ENCODE measurements at places on chromosomes 1 and 21.

DNA sequence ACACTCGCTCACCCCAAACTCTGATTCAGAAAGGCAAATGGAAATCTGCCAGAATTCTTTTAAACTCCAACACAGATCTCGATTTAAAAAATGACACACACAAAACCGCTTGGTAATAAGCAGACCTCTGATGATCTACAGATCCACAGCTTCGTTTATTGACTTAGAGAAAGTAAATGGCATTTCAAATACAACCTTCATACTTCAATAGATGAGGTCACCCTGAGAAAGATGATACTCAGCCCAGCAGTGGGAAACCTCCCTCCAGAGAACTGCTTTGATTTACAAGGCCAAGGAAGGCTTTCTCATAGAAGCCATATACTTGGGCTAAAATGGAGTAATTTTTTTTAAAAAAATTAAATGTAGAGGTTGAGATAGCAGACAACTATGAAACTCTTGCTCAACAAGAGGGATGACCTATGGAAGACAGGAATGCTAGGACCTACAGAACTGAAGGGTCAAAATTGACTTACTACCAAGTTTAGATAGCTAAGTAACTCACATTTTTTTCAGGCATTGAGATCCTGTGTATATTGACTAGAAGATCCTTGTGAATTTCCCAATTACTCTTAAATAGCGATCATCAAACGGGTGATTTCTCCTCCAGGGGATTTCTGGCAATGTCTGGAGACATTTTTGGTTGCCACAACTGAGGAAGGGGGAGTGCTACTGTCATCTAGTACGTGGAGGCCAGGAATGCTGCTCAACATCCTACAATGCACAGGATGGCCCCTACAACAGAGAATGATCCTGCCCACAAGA, 143.9 kb downstream of the CLIC6 start:
- no peak for DNase-seq

GRCh38 chr1:118960026-118960561, 28.0 kb downstream of the TBX15 start:
- DNase-seq: no peak

DNA sequence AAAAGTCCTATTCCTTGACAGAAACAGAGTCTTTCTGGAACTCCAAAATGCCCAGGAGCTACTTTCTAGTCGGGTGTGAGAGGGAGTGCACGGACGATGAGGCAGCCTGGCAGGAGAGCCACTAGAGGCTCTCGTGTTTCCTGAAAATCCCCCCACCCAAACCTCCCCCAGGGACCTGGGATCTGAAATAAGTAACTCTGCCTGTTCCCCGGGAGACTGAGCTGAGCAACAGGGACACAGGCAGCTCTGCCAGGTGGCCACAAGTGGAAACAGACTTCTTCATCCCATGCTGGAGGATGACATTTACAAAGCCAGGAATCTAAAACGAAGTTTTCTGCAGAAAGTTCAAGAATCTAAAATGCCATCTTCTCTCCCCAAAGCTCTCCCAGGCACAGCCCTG, 77.1 kb downstream of the ITPKB start:
- DNase-seq: no peak

- DNase-seq: peak; percentile 10
Observed at GRCh38 chr21:42878678-42878992, 704 bp downstream of the WDR4 start.

DNA sequence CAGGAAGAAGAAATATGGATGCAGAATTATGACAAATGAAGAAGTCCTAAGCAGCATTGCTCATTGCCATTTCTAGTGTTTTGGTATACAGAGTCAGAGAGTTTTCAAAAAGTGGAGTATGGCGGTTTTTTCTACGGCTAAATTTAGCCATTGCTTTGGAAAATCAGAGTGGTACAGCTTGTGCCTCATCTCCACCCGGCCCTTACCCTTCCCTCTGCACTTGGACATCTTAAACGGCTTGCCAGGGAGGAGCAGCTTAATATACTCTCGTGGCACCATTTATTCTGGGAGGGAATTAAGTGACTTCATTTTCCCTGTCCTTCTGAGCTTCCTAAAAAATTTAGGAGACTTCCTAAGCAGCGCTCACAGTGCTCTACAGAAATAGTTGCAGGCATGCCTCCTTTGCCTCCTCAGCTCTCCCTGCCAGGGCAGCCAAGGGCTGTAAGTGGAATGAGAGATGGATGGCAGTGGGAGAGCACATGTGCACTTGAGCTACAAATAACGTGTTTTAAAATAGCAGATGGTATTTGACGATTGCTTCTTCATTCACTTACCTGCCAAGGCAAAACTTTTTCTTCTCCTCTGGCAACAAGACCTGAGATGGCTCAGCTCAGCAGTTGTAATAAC, 51.5 kb upstream of the VAMP3 start:
- no peak for DNase-seq

DNA sequence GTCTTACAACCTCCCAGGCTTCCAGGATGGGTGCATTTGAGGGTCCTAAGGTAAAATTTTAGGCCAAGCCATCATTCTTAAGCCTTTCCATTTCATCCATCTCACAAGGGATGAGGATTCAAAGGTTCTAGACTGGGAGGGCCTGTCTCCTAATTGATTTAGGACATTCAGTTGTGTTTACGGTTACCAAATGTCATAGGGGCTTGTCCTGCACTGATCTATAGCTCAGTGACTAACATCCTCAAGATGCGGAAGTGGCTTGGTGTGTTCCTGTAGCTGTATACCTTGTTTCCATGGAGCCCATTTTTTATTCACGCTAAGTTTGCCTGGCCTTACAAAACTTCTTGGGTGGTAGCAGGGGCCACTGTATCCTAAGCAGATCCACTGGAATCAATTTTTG, 52.8 kb downstream of the DUSP10 start:
- no peak for DNase-seq

- no peak for DNase-seq
Observed at GRCh38 chr1:107683191-107683657, 281.8 kb downstream of the VAV3 start.

- DNase-seq: no peak
Observed at GRCh38 chr1:109275706-109276345, 7.1 kb downstream of the PSRC1 start.

- no peak for DNase-seq
Observed at GRCh38 chr1:35580949-35581388, 7.9 kb downstream of the TFAP2E start.

- no peak for DNase-seq
Observed at GRCh38 chr1:170064821-170065220, 9.7 kb downstream of the KIFAP3 start.

GRCh38 chr1:203033917-203034316, 7.6 kb downstream of the PPFIA4 start:
- DNase-seq: no peak

GRCh38 chr1:206709772-206710459, 25.2 kb downstream of the MAPKAPK2 start:
- no peak for DNase-seq

- no peak for DNase-seq
Observed at GRCh38 chr21:31502537-31503143, 156.9 kb upstream of the SOD1 start.

DNA sequence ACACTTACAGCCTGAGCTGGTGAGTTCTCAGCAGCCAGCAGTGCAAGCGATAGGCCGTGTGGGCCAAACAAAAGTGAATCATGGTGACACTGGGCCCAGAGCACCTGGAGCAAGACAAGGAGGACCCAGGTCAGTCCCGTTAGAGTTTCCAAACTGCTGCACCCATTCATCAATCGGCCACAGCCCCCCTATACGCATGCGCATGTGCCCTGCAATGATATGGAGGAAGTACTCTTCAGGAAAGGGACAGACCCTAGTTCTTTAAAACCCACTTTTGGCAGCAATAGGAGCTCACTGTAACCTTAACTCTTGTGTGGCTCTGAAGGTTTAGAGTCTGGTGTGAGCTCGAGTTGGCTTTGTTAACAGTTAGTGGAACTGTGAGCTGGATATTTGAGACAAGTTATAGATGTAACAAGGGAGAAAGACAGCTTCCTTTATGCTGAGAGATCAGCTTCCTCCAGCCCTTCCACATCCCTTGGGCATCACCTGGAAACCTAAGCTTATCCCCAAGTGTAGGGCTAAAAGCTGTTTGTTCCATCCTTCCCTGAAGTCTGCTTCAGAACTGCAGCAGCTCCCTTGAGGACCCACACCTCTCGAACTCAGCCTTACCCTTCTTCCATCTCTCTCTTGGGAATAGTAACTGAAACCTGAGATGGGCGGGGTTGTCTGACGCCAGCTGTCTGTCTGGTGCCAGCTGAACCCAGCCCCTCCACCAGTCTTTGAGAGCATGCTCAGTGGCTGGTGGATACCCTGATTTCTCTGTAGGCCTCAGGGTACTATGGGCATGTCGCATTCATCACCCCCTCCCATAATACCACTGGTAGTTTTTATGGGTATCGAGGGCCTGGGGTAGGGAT, 17.7 kb downstream of the NMNAT1 start:
- DNase-seq: no peak

DNA sequence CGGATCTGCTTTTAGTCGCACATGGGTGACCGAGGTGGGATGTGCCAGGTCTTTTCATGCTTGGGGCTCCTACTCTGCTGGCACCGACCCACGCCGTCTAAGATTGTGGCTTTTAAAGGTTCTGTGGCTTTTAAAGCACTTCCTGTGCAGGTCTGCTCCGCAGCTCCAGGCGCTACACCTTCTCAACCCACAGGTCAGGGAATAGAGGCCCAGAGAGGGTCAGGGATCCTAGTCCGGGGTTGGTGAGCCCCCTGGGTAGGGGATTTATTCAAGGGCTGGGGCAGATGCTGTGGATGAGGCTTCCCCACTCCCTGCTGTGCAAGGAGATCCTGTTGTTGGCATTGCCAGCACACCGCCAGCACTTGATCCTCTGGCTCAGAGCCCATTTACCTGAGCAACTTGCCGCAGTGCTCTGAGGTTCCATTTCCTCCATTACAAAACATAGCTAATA, 212.8 kb upstream of the RAB4A start:
- DNase-seq: peak; percentile 16

DNA sequence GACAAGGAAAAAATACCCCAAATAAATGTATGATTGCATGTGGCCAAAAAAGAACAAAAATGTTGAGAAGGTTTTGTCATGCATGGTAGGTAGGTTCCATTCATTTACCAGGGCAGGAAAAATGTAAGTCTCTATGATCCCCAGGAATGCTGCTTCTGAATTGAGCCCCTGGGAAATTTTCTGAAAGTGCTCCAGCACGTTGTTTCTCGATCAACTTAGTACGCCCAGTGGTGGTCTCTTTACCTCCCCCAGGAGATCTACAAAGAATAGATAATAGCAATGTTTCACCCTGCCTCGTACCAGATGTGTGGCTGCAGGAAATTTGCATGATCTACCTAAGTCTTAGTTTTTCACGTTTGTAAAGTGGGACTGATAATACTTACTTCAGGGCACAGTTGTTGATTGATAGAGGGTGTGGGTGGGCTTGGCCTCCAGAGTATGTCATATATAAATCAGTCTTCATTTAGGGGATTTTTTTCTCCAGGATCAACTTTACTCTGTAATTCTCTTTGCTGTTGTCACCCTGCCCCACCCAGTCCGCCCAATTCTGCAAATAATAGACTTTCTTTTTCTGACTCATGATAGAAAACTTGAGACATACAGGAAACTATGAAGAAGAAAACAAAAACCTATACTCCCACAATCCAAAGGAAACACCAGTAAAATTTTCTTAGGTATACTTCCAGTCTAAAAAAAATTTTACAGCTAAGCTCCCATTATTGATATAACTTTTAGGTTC, 462.0 kb upstream of the RUNX1 start:
- no peak for DNase-seq

DNA sequence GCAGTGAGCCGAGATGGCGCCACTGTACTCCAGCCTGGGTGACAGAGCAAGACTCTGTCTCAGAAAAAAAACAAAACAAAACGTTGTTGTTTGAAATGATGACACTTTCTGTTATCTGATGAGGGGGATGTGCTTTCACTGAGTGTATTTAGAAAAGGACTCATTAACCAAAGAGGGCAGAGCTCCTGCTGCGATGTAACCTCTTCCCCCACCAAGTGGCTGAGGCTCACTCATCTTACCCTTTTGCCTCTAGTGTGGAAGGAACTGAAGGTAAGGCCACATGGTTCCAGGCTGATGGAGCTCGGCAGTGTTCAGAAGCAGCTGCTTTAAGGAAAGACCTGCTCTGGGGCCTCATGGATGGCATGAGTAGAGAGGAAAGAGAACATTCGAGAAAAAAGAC, 105.7 kb upstream of the RUNX1 start:
- no peak for DNase-seq

- no peak for DNase-seq
Observed at GRCh38 chr1:169722779-169723178, 11.1 kb downstream of the SELE start.

- DNase-seq: no peak
Observed at GRCh38 chr1:224047538-224047937, 66.4 kb upstream of the FBXO28 start.

GRCh38 chr21:36104317-36105300, 30.3 kb upstream of the CBR3 start:
- DNase-seq: peak; percentile 54

DNA sequence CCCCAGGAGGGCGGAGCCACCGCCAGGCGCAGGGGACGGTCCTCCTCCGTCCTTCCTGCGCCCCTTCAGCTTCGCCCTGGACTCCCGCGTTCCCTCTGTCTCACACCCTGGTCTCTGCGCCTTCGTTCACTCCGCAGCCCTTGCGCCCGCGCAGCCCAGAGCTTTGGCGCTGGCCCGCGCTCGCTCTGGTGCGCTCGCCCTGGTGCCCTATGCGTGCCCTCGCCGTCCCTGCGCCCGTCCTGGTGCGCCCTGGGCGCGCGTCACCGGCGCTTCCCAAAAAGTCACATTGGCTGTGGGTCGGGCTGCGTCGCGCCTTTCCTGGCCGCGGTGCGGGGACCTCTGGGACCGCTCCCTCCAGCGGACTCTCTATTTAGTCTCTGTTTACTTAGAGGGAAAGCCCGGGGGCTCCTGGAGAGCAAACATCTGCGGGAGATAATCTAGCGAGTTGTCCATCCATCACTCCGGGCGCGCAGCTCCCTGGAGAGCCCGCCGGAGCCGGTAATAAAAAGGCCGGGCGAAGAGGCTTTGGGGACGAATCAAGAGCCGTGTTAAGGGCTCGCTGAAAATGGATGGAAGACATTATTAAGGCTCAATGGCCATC, 178.6 kb downstream of the PRDM16 start:
- no peak for DNase-seq

DNA sequence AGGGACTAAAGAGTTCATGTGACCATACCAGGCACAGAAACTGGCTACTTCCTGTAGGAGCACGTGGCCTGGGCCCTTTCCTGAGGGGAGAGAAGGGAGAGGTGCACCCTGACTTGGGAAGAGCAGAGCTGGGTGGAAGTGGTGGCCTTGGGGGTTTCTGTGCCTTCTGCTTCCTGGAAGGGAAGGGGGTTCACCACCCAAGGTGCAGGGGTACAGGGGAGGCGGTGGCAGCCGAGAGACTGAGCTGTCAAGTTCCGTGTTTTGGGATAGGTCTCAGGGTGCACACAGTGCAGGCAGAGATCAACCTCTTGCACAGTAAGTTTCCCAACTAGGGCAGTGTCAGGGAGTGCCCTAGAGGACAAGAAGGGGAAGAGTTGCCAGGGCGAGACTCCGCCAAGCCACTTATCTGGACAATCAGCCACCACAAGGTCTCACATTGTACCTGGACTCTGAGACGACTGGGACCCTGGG, 10.1 kb downstream of the HECTD3 start:
- DNase-seq: no peak

GRCh38 chr1:153677718-153678518, 570 bp upstream of the NPR1 start:
- peak; percentile 30 for DNase-seq

- DNase-seq: no peak
Observed at GRCh38 chr1:166915042-166915441, 39.0 kb upstream of the TADA1 start.

- DNase-seq: no peak
Observed at GRCh38 chr1:188065917-188066316, 1237.2 kb downstream of the PLA2G4A start.
